ENCODE measurements at places on chromosomes 2 and 18. TPM values are rescaled to one million over a fixed set of nuclear protein-coding genes. Genes with fewer than 3 reads are reported as not detected.

- no peak for DNase-seq
Observed at GRCh38 chr2:146209842-146210275, 1635.0 kb upstream of the ACVR2A start.

GRCh38 chr2:188367164-188367563 lies 75.5 kb downstream of the GULP1 start:
- no peak for DNase-seq

GRCh38 chr2:28488083-28488830 lies 7.6 kb upstream of the PLB1 start:
- no peak for DNase-seq

GRCh38 chr2:136327162-136327852 lies 209.4 kb upstream of the CXCR4 start:
- DNase-seq, result peak; percentile 62

DNA sequence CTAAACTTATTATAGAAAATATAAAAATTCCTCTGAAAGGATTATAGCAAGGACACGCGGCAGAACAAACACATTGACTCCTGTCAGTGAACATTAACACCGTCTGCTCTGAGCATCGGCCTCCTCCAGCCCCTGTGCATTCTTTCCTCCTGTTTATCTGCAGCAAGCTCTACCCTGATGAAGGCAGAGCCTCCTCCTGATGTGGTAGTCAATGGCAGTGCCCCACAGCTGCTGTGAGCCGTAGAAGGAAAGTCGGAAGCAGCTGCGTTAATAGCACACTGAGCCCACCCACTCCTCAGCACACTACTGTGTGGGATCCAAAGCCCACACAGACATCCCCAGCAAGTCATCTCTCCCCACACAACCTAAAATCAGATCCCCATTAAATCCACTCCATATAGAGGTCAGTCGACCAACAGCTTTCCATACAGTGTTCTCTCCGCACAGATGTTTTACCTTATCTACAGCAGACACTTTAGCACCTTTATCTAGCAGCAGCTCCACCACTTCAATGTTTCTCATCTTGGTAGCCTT lies 41.0 kb downstream of the KIDINS220 start:
- no peak for DNase-seq

The TTR gene
- total RNA-seq, result not detected

The MROH2A gene
- not detected for total RNA-seq

The CLEC4F gene
- not detected for total RNA-seq

The AQP12B gene
- total RNA-seq, result not detected

The CPLX4 gene
- not detected for total RNA-seq

DNA sequence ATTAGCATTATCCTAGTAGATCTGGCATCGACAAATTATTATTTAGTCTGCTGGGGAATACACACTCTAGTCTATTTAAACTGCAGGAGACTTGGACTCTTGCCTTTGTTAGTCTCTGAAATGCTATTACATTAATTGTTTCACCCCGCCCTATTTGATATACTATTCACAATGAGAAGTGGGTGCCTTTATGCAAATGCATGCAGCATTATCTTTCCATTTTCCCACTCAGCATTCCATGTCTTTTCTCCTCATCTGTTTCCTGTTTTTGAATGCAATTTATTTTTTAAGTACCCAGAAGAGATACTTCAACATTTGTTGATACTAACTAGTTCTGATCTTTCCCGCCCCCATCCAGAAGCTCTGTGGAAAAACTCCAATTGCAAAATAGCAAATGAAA lies 395.3 kb upstream of the NXPH2 start:
- DNase-seq, result no peak

The ERMN gene
- total RNA-seq, result not detected

The BMP10 gene
- not detected for total RNA-seq

GRCh38 chr2:176388861-176389260 lies 119.6 kb downstream of the MTX2 start:
- peak; percentile 0 for DNase-seq

DNA sequence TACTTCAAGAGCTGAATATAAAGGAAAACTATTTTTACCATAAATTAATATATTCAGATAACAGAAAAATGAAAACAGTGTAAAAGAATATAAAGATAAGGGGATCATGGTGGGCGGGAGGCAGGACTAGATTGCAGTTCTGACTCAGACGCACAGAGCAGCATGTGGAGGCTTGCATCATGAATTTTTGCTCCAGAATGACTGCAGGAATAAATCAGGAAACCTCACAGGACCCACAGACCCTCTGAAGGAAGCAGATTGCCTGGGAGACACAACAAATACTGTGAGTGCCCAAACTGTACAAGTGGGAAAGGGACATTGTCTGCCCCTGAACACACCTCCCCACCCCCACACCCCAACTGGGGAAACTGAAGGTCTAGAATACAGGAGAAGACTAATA lies 19.2 kb upstream of the SIGLEC15 start:
- DNase-seq, result no peak

- no peak for DNase-seq
Observed at GRCh38 chr2:118801151-118801550, 46.3 kb downstream of the EN1 start.

The ASXL3 gene
- total RNA-seq, result not detected

The AOX1 gene
- 54.9 TPM for total RNA-seq

DNA sequence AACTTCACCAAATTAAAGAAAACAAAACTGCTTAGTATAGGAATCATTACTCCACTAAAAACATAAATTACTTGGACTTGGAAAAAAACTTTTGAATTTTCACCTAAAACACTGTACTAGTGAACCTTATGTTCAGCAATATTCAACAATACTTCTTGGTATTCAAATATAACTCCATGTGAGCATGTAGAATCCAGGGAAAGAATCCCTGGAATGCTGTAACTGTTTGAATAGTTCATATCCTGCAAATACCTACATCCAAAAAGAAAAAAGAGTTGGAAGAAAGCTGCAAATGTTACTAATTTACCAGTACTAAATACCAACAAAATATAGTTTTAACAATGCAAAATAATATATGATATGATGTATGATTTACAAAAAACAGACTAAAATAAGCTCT lies 65.4 kb downstream of the IKZF2 start:
- DNase-seq, result no peak

The KIF1A gene
- 0.40 TPM for total RNA-seq

The IL1RN gene
- 8.2 TPM for total RNA-seq

DNA sequence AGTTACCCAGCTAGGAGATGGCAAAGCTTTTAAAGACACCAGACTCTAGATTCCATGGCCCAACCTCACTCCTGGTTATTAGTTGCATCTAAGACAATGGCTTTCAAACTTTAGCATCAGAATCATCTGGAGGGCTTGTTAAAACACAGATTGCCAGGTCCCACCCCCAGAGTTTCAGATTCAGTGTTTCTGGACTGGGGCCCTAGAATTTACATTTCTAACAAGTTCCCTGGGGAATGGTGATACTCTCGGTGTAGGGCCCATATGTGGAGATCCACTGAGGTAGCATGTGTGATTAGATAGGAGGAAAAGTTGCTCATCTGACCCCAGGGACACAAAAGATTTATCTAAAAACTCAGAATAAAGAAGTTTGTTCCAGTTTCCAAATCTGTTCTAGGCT lies 14.5 kb upstream of the TTR start:
- no peak for DNase-seq

GRCh38 chr2:98058191-98058975 lies 28.6 kb upstream of the VWA3B start:
- DNase-seq, result no peak
